Bronchus fibroblast of lung (primary cell): ENCODE measurements at places on chromosomes 7 and 10. TPM values are rescaled to one million over a fixed set of nuclear protein-coding genes. Genes with fewer than 3 reads are reported as not detected.

The SPDYE16 gene
- total RNA-seq: not detected in 2 replicates

The BPGM gene
- 14.1 and 17.0 TPM in 2 replicates for total RNA-seq

The AKR1D1 gene
- not detected in 2 replicates for total RNA-seq

The DOCK4 gene
- 5.9 and 7.4 TPM in 2 replicates for total RNA-seq

The TEX47 gene
- not detected in 2 replicates for total RNA-seq
